ENCODE measurements at places on chromosomes 5 and 9.
A peak's percentile ranks its signal among the peaks of the same experiment; 100 is the strongest.

DNA sequence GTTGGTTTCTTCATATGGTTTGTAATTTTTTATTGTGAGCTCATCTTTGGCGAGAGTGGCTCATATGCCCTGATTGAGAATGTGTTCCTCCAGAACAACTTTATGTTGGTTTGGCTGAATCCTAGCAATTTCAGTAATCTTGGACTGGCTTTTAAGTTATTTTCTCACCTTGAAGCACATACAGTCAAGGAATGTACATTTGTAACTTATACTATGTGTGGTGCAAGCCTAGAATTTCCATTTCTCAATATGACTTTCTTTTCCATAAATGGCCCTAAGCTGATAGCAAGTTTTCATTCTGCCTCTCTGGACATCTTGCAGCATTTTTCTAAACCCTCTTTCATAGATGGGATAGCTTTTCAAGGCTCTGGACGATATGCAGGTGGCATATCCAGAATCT, 247.5 kb downstream of the DOCK8 start:
- H3K27me3 ChIP-seq = peaks cover 6% of the 10 kb centered on the region
- H3K27ac ChIP-seq = no peak overlapping the region
- no peaks in the 10 kb centered on the region for H3K36me3 ChIP-seq
- DNase-seq = no peak

- H3K36me3 ChIP-seq = no peaks in the 10 kb centered on the region
- no peak overlapping the region for H3K4me3 ChIP-seq
- no peak overlapping the region for H3K27ac ChIP-seq
- peak; percentile 33 for DNase-seq
Observed at GRCh38 chr9:136576269-136576626, 30.4 kb upstream of the NOTCH1 start.

DNA sequence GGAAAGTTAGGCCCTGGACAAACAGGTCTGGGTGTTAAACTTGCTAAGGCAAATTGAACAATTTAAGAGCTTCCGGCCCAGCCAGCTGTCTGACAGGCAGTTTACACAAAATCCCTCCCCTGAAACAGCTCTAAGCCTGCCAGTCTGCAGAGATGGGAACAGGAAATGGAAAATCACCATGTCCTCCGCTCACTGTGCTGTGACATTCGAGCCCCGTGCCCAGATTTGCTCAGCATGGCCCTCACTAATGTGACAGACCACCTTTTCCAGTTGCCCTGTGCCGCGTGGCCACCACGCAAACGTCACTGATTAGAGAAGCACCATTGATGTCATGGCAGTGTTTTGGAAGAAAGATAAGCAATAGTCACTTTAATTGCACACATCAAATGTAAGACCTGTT, 41.0 kb downstream of the CCNJL start:
- peaks cover 2% of the 10 kb centered on the region for H3K36me3 ChIP-seq
- H3K27me3 ChIP-seq = no peaks in the 10 kb centered on the region
- no peak overlapping the region for H3K27ac ChIP-seq

- no peak for DNase-seq
- no peaks in the 10 kb centered on the region for H3K36me3 ChIP-seq
- H3K27ac ChIP-seq = no peak overlapping the region
- H3K4me1 ChIP-seq = peaks cover 4% of the 10 kb centered on the region
- H3K4me3 ChIP-seq = no peak overlapping the region
Observed at GRCh38 chr9:6351737-6352136, 23.6 kb downstream of the TPD52L3 start.

- no peak for DNase-seq
- no peaks in the 10 kb centered on the region for H3K4me1 ChIP-seq
- no peaks in the 10 kb centered on the region for H3K36me3 ChIP-seq
- peaks cover 2% of the 10 kb centered on the region for H3K27me3 ChIP-seq
- H3K27ac ChIP-seq = no peak overlapping the region
Observed at GRCh38 chr9:73038089-73038509, 85.2 kb upstream of the ALDH1A1 start.

DNA sequence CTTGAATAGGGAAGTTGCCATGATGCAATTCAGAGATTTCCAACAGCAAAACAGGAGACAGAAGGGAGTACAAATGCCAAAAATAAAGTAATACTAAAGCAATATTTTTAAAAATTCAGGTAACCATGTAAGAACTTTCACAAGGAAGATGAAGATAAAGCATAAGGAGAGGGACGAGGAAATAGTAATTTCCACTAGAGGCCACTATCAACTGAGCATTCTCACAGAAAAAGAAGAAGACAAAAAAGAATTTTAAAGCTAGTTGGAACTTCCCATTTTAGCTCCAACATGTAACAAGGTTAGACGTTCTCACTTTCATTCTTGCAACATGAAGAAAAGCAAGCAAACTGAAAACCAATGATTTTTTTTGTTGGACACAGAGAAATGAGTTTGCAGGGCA, 779.9 kb upstream of the CDH6 start:
- H3K27ac ChIP-seq = no peak overlapping the region
- no peaks in the 10 kb centered on the region for H3K27me3 ChIP-seq
- no peak for DNase-seq
- no peak overlapping the region for H3K4me3 ChIP-seq

DNA sequence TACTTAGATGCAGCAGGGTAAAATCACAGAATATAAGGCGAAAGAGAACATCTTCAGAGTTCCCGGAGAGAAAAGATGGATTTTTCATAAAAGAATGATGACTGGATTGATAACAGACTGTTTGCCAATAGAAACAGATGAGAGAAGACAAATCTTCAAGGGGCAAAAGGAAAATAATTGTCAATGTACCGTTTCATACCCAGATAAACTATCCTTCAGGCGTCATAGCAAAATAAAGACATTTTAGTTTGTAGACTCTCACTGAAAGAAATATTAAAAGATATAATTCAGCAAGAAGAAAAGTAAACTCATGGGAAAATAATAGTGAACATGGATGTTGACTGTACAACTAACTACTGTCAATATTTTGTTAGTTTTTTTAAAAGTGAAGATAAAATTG, 174.2 kb downstream of the CRB2 start:
- no peak overlapping the region for H3K4me3 ChIP-seq
- no peak for DNase-seq
- H3K4me1 ChIP-seq = 0 out of 2 replicates have a peak, but pooled peaks cover 2% of the 10 kb centered on the region
- H3K27me3 ChIP-seq = no peaks in the 10 kb centered on the region

DNA sequence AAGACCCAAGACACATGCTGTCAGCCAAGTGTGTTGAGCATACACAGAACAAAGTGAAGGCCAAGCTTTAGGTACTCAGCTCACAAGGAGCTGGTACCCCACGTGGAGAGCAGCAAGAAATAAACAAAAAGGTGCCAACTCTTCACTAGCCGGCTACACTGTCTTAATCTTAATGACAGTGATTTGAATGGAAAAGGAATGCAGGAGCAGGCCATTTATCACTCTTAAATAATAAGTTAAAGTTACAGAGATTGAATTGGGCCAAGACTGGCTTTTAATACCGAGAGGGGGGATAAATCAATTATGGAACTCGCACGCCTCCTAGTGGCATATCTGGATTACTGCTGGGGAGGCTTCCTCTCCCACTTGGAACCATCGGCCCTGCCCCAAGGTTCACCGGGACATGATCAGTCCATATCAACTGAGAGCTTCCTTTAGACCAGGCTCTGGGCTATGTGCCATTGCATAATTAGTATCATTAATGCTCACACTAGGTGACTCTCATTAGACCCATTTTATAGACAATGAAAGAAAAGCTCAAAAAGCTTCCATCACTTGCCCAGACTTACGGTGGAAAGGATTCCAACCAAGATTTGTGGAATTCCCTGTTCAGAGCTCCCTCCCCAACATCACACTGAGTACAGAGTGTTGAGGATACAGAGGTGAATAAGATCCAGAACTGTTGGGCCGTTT, 94.0 kb downstream of the ACTL7B start:
- H3K36me3 ChIP-seq = no peaks in the 10 kb centered on the region
- peaks cover 11% of the 10 kb centered on the region for H3K27me3 ChIP-seq
- peak; percentile 51 for DNase-seq
- H3K4me3 ChIP-seq = no peak overlapping the region
- H3K27ac ChIP-seq = no peak overlapping the region

DNA sequence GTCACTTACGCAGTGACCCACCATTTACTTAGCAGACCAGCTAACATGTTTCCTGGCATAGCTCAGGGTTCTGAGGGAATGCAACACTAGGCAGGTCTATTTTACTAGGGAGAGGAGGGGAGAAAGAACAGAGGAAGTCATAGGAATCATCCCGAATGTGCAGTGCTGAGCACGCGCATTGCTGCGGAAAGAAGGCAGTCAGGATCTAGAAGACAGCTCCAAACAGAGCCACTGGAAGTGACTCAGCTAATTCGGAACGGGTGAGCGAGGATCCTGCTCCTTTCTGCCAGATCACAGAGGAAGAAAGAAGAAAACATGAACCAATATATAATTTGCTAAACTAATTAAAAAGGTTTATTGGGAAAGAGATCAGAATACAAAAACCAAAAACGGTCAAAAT, 339.8 kb downstream of the EFNA5 start:
- DNase-seq = no peak
- peaks cover 2% of the 10 kb centered on the region for H3K27me3 ChIP-seq
- H3K27ac ChIP-seq = no peak overlapping the region
- no peaks in the 10 kb centered on the region for H3K36me3 ChIP-seq

DNA sequence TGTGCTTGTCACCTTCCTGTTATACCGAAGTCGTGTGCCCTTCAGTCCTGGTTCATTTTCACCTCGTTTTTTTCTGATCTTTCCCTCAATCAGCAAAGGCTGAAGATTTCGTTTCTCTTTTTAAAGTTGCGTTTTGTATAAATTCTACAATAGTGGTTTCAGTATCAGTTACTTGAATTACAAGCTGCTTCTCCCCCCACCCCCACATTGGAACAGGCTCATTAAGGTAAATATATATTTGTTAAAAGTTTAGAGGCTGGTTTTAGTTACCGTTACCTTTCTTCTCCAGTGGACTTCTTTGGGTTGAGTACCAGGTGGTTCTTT, 881 bp downstream of the SUB1 start:
- peak overlapping the region; percentile 91 for H3K27ac ChIP-seq
- DNase-seq = no peak
- peak overlapping the region; percentile 89 for H3K4me3 ChIP-seq
- H3K36me3 ChIP-seq = peaks cover 9% of the 10 kb centered on the region
- H3K4me1 ChIP-seq = peaks cover 4% of the 10 kb centered on the region

- no peak for DNase-seq
- no peaks in the 10 kb centered on the region for H3K4me1 ChIP-seq
- H3K27me3 ChIP-seq = no peaks in the 10 kb centered on the region
- no peak overlapping the region for H3K27ac ChIP-seq
- H3K36me3 ChIP-seq = no peaks in the 10 kb centered on the region
Observed at GRCh38 chr5:137095597-137095996, 403.5 kb downstream of the SPOCK1 start.

DNA sequence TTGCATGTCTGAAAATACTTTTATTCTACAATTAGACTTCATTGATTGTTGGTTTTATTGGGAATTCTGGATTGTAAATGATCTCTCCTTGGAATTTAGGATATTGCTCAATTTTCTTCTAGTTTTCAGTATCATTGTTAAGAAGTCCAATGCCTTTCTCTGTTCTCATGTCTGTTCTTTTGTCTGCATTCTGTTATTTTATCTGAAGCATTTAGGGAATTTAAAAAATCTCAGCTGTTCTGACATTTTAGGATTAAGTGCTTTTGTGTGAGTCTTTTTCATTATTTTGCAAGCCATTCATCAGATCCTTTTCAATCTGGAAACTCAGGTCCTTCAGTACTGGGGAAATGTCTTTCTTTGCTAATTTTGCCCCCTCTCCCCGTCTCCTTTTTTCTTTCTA, 4.4 kb upstream of the FER start:
- no peak for DNase-seq
- H3K27ac ChIP-seq = no peak overlapping the region
- H3K4me1 ChIP-seq = no peaks in the 10 kb centered on the region
- H3K36me3 ChIP-seq = no peaks in the 10 kb centered on the region

DNA sequence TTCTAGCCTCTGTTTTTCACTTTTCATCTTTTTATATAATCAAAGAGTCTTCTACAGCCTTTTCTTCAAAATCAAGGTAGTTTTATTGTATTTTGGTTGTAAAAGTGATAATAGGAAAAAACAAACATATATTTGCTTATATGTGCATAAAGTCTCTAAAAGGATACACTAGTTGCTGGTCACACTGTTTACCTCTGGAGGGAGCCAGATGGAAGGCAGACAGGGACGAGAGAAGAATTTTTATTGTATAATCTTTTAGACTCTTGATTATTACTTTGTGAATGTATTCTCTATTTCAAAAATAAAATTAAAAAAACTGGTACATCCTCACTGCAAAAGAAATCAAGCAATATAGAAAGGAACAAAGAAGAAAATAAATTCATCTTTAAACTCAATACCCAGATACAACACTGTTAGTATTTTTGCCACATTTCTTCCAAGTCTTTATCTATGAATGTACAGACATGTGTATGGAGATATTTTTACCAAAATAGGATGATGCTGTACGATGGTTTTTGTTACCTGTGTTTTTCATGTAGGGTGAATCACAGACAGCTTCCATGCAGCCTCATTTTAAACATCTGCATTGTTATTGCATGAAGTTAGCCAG, 6.1 kb upstream of the RNF183 start:
- no peaks in the 10 kb centered on the region for H3K4me1 ChIP-seq
- no peaks in the 10 kb centered on the region for H3K36me3 ChIP-seq
- H3K4me3 ChIP-seq = no peak overlapping the region

DNA sequence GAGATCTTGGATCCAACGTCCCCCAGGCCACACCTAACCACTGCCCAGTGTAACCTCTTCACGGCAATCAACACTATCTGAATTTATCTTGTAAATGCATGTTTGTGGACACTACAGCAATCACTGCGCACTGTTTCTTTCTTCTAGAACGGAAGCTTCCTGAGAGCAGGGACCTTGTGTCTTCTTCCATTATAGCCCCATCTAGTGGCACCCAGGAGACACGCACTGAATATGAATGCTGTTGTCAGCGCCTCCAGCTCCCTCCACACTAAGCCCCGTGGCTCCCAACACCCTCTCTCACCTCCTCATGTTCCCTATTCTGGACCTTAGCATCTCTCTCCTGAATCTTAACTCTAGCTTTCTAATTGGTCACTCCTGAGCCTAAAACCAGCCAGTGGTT, 72.7 kb downstream of the SMIM23 start:
- H3K36me3 ChIP-seq = peaks cover 2% of the 10 kb centered on the region
- H3K27me3 ChIP-seq = no peaks in the 10 kb centered on the region
- no peak for DNase-seq

DNA sequence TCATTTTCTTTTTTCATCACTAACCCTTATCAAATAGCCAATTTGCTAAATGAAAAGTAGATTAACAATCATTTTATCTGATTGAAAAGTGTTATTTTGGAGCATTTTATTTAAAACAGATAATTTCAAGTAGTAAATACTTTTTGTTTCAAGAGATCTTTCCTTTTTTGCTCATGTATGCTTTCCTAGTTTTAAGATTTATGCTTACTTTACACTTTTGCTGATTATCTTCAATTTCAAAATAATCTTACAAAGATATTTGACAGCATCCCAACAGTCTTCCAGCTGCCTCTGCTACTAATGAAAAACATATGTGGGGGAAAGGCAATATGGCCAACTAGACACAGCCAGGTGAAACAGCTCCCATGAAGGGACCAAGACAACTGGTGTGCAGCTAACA, 1027.3 kb upstream of the CDH9 start:
- H3K4me1 ChIP-seq = no peaks in the 10 kb centered on the region
- no peaks in the 10 kb centered on the region for H3K36me3 ChIP-seq
- H3K4me3 ChIP-seq = no peak overlapping the region
- no peaks in the 10 kb centered on the region for H3K27me3 ChIP-seq
- H3K27ac ChIP-seq = no peak overlapping the region

- H3K4me3 ChIP-seq = no peak overlapping the region
- peak; percentile 69 for DNase-seq
- no peaks in the 10 kb centered on the region for H3K27me3 ChIP-seq
- peaks cover 3% of the 10 kb centered on the region for H3K4me1 ChIP-seq
- no peak overlapping the region for H3K27ac ChIP-seq
Observed at GRCh38 chr5:75040973-75041372, 11.4 kb downstream of the GCNT4 start.
